MCF 10A (cell line): ENCODE measurements at places on chromosomes 4 and X. TPM values are rescaled to one million over a fixed set of nuclear protein-coding genes. Genes with fewer than 3 reads are reported as not detected.

- H3K36me3 ChIP-seq = peaks cover 6% of the 10 kb centered on the region
- H3K4me3 ChIP-seq = no peak overlapping the region
- no peak for DNase-seq
These were observed 240.8 kb downstream of the STK32B start for GRCh38 chr4:5292101-5292500.

GRCh38 chr4:153798420-153798819, 9.5 kb upstream of the SFRP2 start:
- no peak overlapping the region for H3K27ac ChIP-seq
- H3K4me3 ChIP-seq = no peak overlapping the region
- no peaks in the 10 kb centered on the region for H3K27me3 ChIP-seq
- no peaks in the 10 kb centered on the region for H3K4me1 ChIP-seq
- DNase-seq = no peak
- no peaks in the 10 kb centered on the region for H3K36me3 ChIP-seq

GRCh38 chrX:112901869-112902725, 61.5 kb upstream of the AMOT start:
- peaks cover 10% of the 10 kb centered on the region for H3K27me3 ChIP-seq
- no peaks in the 10 kb centered on the region for H3K4me1 ChIP-seq
- H3K4me3 ChIP-seq = no peak overlapping the region
- H3K36me3 ChIP-seq = no peaks in the 10 kb centered on the region
- no peak for DNase-seq

DNA sequence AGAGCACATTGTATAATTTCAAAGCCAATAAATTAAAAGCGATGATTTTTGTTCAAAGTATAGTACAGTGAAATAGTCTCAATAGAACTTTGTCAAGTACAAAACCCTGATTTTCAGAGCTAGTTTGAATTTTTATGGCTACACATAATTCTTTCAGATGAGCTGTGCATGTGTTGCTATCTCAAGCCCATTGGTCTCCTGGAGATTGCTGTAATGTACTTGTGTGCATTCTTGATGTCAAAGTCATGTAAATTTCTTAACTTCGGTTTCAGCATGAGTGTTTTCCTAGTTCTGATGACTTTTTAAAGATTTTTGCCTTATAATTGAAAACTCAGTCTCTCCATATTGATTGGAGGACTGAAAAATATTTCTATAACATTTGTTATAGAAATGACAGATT, 200.8 kb downstream of the CEP135 start:
- no peak overlapping the region for H3K27ac ChIP-seq
- H3K4me3 ChIP-seq = no peak overlapping the region
- no peaks in the 10 kb centered on the region for H3K36me3 ChIP-seq
- DNase-seq = no peak
- no peaks in the 10 kb centered on the region for H3K27me3 ChIP-seq
- H3K4me1 ChIP-seq = peaks cover 5% of the 10 kb centered on the region

GRCh38 chrX:110415440-110416170, 57.0 kb downstream of the RTL9 start:
- peaks cover 87% of the 10 kb centered on the region for H3K27me3 ChIP-seq
- peaks cover 16% of the 10 kb centered on the region for H3K4me1 ChIP-seq
- no peak for DNase-seq
- no peak overlapping the region for H3K4me3 ChIP-seq
- no peak overlapping the region for H3K27ac ChIP-seq
- no peaks in the 10 kb centered on the region for H3K36me3 ChIP-seq

GRCh38 chr4:37068580-37068979, 176.0 kb upstream of the NWD2 start:
- no peak overlapping the region for H3K27ac ChIP-seq
- DNase-seq = no peak
- no peak overlapping the region for H3K4me3 ChIP-seq
- no peaks in the 10 kb centered on the region for H3K36me3 ChIP-seq
- no peaks in the 10 kb centered on the region for H3K27me3 ChIP-seq
- H3K4me1 ChIP-seq = peaks cover 25% of the 10 kb centered on the region

GRCh38 chrX:100098660-100099375, 311.3 kb downstream of the PCDH19 start:
- peaks cover 6% of the 10 kb centered on the region for H3K4me1 ChIP-seq
- H3K36me3 ChIP-seq = no peaks in the 10 kb centered on the region
- H3K4me3 ChIP-seq = no peak overlapping the region

DNA sequence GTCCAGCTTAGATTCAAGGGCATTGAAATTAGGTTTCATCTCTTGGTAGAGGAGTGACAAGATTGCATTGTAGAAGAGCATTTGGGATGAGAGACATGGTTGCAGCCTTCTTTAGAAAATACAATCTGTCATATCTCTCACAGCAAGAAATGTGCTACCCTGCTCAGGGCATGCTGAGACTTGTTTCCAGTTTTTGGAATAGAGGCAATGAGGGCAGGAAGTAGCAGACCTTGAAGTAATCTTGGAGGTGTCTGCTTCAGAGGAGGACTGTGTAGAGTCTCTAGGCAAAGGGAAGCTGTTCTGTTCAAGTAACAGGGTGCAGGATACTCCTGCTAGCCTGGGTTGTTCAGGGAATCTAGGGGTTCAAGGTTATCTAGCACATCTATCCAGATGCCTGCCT, 116.1 kb upstream of the ZNF827 start:
- H3K4me3 ChIP-seq = no peak overlapping the region
- no peaks in the 10 kb centered on the region for H3K27me3 ChIP-seq
- DNase-seq = peak; percentile 59
- H3K36me3 ChIP-seq = no peaks in the 10 kb centered on the region

GRCh38 chr4:187786190-187786589, 209.4 kb upstream of the ZFP42 start:
- no peak for DNase-seq
- H3K27me3 ChIP-seq = no peaks in the 10 kb centered on the region
- H3K4me1 ChIP-seq = no peaks in the 10 kb centered on the region
- H3K4me3 ChIP-seq = no peak overlapping the region
- no peak overlapping the region for H3K27ac ChIP-seq

The ZNF182 gene
- 6.0 and 6.8 TPM in 2 replicates for total RNA-seq

The RS1 gene
- not detected in 2 replicates for total RNA-seq

The SMIM10L2A gene
- 0.16 and 0.20 TPM in 2 replicates for total RNA-seq

- H3K4me3 ChIP-seq = no peak overlapping the region
- peak overlapping the region; percentile 85 for H3K27ac ChIP-seq
- peaks cover 48% of the 10 kb centered on the region for H3K4me1 ChIP-seq
- no peaks in the 10 kb centered on the region for H3K27me3 ChIP-seq
- DNase-seq = no peak
These were observed 2.9 kb upstream of the SCARB2 start for GRCh38 chr4:76216524-76216923.

The ANXA3 gene
- 260 and 272 TPM in 2 replicates for total RNA-seq

- H3K4me1 ChIP-seq = peaks cover 9% of the 10 kb centered on the region
- DNase-seq = no peak
- H3K27ac ChIP-seq = no peak overlapping the region
- H3K4me3 ChIP-seq = no peak overlapping the region
- H3K27me3 ChIP-seq = peaks cover 60% of the 10 kb centered on the region
These were observed 3.2 kb upstream of the KLF8 start for GRCh38 chrX:56228914-56229313.

The AKAP17A gene
- total RNA-seq = 76.2 TPM in 2 replicates

- no peak overlapping the region for H3K4me3 ChIP-seq
- H3K36me3 ChIP-seq = no peaks in the 10 kb centered on the region
- DNase-seq = no peak
- H3K4me1 ChIP-seq = no peaks in the 10 kb centered on the region
These were observed 22.7 kb upstream of the LEF1 start for GRCh38 chr4:108191269-108191914.

GRCh38 chr4:1192091-1192492, 19.7 kb upstream of the SPON2 start:
- no peak overlapping the region for H3K4me3 ChIP-seq
- peaks cover 18% of the 10 kb centered on the region for H3K4me1 ChIP-seq
- H3K36me3 ChIP-seq = no peaks in the 10 kb centered on the region

GRCh38 chr4:56953680-56954520, 23.5 kb downstream of the NOA1 start:
- DNase-seq = no peak
- H3K4me1 ChIP-seq = peaks cover 9% of the 10 kb centered on the region
- no peak overlapping the region for H3K27ac ChIP-seq
- H3K27me3 ChIP-seq = no peaks in the 10 kb centered on the region

GRCh38 chrX:29834764-29835163, 380.6 kb upstream of the MAGEB2 start:
- DNase-seq = no peak
- no peaks in the 10 kb centered on the region for H3K4me1 ChIP-seq
- no peaks in the 10 kb centered on the region for H3K36me3 ChIP-seq
- no peak overlapping the region for H3K27ac ChIP-seq

DNA sequence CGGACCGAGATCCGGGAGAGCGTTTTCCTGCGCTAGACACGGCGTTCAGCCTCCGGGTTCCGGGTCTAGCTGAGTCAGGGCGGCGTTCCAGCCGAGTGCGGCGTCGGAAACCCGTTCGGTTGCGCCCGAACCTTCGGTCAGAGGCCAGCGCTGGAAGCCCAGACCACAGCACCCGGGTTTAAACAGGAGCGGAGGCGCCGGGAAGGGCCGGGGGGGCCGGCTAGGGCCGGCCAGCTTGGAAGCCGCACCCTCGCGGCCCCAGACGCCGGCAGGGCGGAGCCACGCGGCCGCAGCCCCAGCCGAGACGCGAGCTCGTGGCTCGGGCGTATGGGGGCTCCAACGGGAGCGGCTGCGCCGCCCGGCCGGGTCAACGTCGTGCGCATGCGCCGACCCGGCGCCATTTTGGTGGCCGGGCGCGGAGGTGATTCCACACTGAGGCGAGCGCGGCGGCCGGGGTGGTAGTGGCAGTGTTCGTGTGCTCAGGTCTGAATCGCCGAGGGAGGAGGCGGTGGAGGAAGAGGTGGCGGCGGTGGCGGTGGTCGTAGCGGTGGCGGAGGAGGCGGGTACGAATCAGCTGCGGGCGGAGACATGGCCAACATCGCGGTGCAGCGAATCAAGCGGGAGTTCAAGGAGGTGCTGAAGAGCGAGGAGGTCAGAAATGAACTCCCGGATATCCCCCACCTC, at the start of gene UBE2K:
UBE2K (plus strand) TSS at position 397 of the 684 bp plus-strand sequence; CDS start at position 589, 192 bp downstream.
- peaks cover 17% of the 10 kb centered on the region for H3K4me1 ChIP-seq
- peak; percentile 90 for DNase-seq
- peak within 1 kb of the TSS; percentile 98 for H3K4me3 ChIP-seq
- H3K27ac ChIP-seq = peak within 1 kb of the TSS; percentile 97

DNA sequence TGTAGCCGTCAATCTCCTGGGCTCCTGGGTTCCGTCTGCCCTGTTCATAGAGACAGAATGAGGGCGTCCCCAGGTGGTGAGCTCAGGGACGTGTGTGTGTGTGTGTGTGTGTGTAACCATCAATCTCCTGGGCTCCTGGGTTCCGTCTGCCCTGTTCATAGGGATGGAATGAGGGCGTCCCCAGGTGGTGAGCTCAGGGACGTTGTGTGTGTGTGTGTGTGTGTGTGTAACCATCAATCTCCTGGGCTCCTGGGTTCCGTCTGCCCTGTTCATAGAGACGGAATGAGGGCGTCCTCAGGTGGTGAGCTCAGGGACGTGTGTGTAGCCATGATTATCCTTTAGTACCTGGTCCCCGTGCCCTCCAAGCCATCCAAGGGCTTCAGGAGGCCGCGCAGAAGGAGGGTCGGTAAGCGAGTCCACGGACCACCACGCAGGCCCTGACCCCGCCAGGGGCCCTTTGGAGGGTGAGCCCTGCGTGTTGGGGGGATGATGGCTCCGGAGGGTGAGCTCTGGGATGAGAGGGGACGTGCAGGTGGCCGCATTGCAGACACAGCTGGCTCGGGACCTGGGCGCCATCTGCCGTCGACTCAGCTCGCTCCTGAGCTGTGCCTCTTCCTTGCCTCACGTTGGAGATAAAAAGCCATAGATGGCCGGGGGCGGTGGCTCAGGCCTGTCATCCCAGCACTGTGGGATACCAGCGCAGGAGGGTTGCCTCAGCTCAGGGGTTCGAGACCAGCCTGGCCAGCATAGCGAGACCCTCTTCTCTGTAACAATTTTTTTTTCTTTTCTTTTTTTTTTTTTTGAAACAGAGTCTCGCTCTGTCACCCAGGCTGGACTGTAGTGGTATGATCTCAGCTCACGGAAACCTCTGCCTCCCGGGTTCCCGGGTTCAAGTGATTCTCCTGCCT, 5.4 kb upstream of the GTPBP6 start:
- H3K4me1 ChIP-seq = peaks cover 7% of the 10 kb centered on the region
- peak overlapping the region; percentile 35 for H3K4me3 ChIP-seq
- H3K36me3 ChIP-seq = peaks cover 14% of the 10 kb centered on the region
- peak; percentile 64 for DNase-seq

The SPACA5 gene
- total RNA-seq = not detected in 2 replicates

GRCh38 chr4:55876387-55876786, 22.9 kb downstream of the EXOC1 start:
- H3K27me3 ChIP-seq = no peaks in the 10 kb centered on the region
- H3K4me3 ChIP-seq = no peak overlapping the region
- no peak for DNase-seq
- no peak overlapping the region for H3K27ac ChIP-seq

GRCh38 chr4:13537832-13538177, 6.5 kb downstream of the NKX3-2 start:
- no peaks in the 10 kb centered on the region for H3K4me1 ChIP-seq
- H3K27me3 ChIP-seq = no peaks in the 10 kb centered on the region
- no peak overlapping the region for H3K4me3 ChIP-seq
- no peaks in the 10 kb centered on the region for H3K36me3 ChIP-seq
- DNase-seq = no peak

DNA sequence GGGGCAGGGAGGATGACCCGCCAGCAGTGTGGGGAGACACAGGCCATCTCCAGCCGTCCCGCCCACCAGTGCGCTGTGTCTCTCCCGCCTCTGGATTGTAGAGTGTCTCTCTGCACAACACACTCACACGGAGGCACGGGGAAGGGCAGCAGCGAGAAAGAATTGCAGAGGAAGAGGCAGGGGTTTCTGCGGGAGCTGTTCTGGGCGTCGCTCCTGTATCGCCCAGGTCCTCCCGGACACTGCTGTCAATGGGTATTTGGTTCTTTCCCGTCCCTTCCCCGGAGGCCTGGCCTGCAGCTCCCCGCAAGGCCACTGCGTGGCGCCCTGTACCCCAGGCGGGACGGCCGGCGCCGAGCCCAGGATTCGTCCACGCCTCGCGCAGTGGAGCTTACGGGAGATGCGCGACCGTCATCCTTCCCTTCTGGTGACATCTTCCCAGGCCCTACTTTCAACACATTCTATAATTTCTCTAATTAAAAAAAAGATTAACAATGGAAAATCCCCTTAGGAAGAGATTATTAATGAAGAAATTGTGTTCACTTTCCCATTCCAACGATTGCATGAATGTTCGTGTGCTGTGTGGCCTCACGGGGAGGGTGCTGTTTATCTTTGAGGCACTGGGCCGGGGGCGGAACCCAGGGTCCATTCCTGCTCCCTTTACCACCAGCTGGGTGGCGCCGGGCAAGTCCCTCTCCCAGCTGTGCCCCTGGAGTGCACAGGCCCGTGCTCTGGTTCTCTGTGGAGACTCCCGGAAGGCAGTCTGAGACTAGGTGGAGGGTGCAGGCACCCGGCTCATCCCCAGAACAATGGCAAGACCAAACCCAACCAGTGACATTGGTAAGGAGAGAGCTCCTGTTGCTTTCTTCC, 95.7 kb downstream of the CPZ start:
- peak; percentile 5 for DNase-seq
- H3K27me3 ChIP-seq = peaks cover 41% of the 10 kb centered on the region
- H3K4me1 ChIP-seq = no peaks in the 10 kb centered on the region
- H3K4me3 ChIP-seq = no peak overlapping the region

- DNase-seq = peak; percentile 16
- no peaks in the 10 kb centered on the region for H3K36me3 ChIP-seq
- no peak overlapping the region for H3K4me3 ChIP-seq
- H3K27ac ChIP-seq = no peak overlapping the region
- no peaks in the 10 kb centered on the region for H3K27me3 ChIP-seq
- peaks cover 15% of the 10 kb centered on the region for H3K4me1 ChIP-seq
These were observed 1080.9 kb upstream of the IGFBP7 start for GRCh38 chr4:58191109-58191508.
